ENCODE measurements at places on chromosomes 7 and 10. TPM values are rescaled to one million over a fixed set of nuclear protein-coding genes. Genes with fewer than 3 reads are reported as not detected.

DNA sequence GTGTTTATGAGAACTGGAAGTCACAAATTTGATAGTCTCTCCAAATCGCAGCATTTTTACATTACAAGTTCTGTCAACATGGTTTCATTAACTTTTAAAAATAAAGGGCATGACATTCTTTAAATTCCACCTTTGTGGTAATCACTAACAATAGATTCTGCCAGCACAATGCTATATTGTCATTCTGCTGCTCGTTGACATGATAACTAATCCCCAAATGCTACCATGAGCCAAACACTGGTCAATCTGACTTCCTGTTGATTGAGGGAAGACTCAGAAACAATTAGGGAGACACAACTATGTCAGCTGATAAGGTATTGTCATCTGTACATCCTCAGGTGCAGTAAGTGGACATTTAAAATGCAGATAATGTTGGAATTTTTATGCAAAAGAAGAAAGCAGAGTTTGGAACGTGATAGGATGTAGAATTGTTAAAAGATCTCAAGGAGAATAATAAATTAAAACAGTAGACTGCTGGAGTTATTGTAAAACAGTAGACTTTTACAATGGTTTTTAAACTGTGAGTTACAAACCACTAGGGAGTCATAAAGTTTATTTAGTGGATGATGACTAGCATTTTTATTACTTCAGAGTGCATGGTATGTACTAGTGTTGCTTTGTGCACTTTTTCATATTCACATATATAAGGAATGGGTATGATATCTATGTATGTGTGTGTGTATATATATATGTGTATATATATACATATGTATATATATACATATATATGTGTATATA lies 126.4 kb upstream of the DKK1 start:
- no peak for DNase-seq
- peaks cover 2% of the 10 kb centered on the region for H3K36me3 ChIP-seq
- H3K27me3 ChIP-seq: no peaks in the 10 kb centered on the region
- no peak overlapping the region for H3K4me3 ChIP-seq
- H3K4me1 ChIP-seq: peaks cover 36% of the 10 kb centered on the region
- peak overlapping the region; percentile 78 for H3K27ac ChIP-seq

DNA sequence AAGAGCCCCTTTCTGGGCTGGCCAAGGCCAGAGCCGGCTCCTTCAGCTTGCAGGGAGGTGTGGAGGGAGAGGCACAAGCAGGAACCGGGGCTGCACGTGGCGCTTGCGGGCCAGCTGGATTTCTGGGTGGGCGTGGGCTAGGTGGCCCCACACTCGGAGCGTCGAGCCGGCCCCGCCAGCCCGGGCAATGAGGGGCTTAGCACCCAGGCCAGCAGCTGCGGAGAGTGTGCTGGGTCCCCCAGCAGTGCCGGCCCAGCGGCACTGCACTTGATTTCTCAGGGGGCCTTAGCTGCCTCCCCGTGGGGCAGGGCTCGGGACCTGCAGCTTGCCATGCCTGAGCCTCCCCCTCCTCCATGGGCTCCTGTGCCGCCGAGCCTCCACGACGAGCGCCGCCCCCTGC lies 48.1 kb downstream of the SH2D4B start:
- no peak for DNase-seq
- H3K4me3 ChIP-seq: no peak overlapping the region
- H3K4me1 ChIP-seq: peaks cover 10% of the 10 kb centered on the region
- H3K27ac ChIP-seq: no peak overlapping the region
- H3K27me3 ChIP-seq: no peaks in the 10 kb centered on the region

GRCh38 chr10:62804356-62805230 lies at the start of gene ADO:
TSS of gene ADO (plus strand) at chr10:62804720. CDS start at chr10:62805060, 340 bp downstream.
- H3K27me3 ChIP-seq: no peaks in the 10 kb centered on the region
- H3K4me3 ChIP-seq: peak within 1 kb of the TSS; percentile 94

Gene PRXL2A
- 56.5 TPM for total RNA-seq

- no peak overlapping the region for H3K27ac ChIP-seq
- H3K4me3 ChIP-seq: no peak overlapping the region
- DNase-seq: no peak
- no peaks in the 10 kb centered on the region for H3K4me1 ChIP-seq
These were observed 9.9 kb upstream of the NPVF start for GRCh38 chr7:25238066-25238725.

Gene CYP3A4
- total RNA-seq: 0.33 TPM

DNA sequence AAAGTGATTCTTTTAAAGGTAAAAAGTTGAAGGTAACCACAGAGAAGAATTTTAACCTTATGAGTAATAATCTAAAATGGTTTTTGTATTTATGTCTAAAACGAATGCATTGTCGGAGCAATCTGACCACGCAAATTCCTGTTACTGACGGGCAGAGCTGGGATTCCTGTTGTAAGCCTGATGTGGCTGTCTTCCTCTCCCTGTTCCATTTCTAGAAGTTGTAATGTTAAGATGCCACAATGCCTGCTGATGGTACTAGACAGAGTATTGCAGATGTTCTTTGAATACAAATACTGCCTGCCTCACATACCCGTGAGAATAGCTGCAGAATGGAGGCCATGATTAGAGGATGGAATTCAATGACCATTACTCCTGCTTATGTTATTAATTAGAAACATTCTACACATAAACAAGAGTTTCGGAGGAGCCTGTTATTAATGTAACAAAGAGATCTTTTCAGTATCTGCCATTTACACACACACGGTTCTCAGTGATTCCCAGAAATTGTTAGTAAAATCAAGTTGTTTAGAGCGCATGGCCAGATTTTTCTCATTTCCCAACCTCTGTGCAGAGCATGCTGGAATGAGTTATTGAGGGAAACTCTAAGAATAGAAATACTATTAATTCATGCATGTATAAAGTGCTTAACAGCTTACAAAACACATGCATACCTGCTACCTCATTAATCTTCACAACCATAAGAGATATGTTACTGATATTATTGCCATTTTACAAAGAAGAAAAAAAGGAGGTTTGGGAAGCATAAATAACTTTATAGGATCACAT lies 196.8 kb downstream of the PTN start:
- no peak overlapping the region for H3K4me3 ChIP-seq
- H3K27ac ChIP-seq: no peak overlapping the region
- peaks cover 4% of the 10 kb centered on the region for H3K4me1 ChIP-seq
- no peaks in the 10 kb centered on the region for H3K27me3 ChIP-seq

- no peaks in the 10 kb centered on the region for H3K27me3 ChIP-seq
- H3K4me1 ChIP-seq: peaks cover 8% of the 10 kb centered on the region
- H3K36me3 ChIP-seq: no peaks in the 10 kb centered on the region
- H3K4me3 ChIP-seq: no peak overlapping the region
- DNase-seq: no peak
These were observed 173.3 kb downstream of the SLC16A9 start for GRCh38 chr10:59536167-59537014.

DNA sequence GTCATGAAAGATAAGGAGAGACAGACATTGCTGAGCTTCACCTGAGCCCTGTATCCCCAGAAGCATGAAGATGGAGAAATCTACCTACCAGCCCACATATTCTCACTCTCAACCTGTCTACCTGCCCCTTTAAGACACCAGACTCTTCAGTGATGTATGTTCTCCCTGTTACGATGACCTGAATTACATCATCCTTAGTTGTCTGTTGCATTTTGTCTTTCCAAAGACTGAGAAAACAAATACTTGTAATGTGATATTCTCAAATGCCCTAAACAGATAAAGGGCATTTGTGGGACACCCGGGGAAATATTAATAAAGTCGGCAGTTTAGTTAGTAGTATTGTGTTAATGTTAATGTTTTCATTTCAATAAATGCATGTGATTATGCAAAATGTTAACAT lies 305.8 kb upstream of the IGFBP3 start:
- DNase-seq: no peak
- H3K4me1 ChIP-seq: peaks cover 6% of the 10 kb centered on the region
- no peak overlapping the region for H3K4me3 ChIP-seq
- no peaks in the 10 kb centered on the region for H3K36me3 ChIP-seq

Gene SLC13A1
- not detected for total RNA-seq

GRCh38 chr10:71605263-71605962 lies 114.2 kb downstream of the C10orf105 start:
- no peak overlapping the region for H3K4me3 ChIP-seq
- no peaks in the 10 kb centered on the region for H3K36me3 ChIP-seq
- peaks cover 35% of the 10 kb centered on the region for H3K4me1 ChIP-seq
- no peak for DNase-seq
- H3K27ac ChIP-seq: no peak overlapping the region
